ENCODE measurements at places on chromosomes 2 and 18.
A peak's percentile ranks its signal among the peaks of the same experiment; 100 is the strongest.

GRCh38 chr2:239762655-239763269 is 262.4 kb downstream of the NDUFA10 start:
- DNase-seq = no peak

DNA sequence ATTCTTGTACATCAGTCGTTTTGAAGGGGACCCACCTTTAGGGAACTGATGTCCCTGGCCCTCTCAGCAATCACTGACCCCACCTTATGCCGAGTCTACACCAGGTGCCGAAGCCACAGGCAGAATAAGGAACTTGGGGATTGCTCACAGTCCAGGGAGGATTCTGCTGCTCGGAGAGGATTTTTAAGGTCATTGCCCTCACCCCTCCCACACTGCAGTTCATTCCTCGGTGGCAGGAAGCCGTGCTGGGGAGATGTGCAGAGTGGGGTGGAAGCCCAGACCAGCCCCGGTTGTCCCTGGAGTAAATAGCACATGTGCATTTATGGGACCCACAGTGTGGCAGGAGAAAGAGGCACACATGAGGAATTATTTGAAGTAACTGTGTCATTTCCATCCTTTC is 50.4 kb downstream of the PLB1 start:
- no peak for DNase-seq

DNA sequence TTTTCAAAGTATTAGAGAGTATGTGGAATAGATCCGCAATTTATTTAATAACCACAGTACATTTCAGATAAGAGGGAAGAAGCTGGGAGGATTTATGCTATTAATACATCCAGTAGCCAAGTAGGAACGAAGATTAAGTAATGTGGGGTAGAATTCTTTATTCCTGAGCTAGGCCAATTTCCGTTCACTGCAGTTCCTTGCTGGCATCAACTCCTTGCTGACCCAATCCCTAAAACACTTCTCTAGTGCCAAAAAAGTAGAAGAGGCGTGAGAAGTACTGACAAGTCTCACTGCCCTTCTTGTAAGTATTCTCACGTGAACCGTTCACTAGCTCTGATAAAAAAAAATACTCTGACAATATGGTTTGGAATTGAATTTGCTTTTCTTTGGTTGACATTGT is 211.4 kb downstream of the EPHA4 start:
- DNase-seq = no peak

- no peak for DNase-seq
Measured at GRCh38 chr18:2009942-2010697, 561.2 kb downstream of the METTL4 start.

GRCh38 chr2:54936766-54937165 is 113.5 kb downstream of the RTN4 start:
- DNase-seq = peak; percentile 86

DNA sequence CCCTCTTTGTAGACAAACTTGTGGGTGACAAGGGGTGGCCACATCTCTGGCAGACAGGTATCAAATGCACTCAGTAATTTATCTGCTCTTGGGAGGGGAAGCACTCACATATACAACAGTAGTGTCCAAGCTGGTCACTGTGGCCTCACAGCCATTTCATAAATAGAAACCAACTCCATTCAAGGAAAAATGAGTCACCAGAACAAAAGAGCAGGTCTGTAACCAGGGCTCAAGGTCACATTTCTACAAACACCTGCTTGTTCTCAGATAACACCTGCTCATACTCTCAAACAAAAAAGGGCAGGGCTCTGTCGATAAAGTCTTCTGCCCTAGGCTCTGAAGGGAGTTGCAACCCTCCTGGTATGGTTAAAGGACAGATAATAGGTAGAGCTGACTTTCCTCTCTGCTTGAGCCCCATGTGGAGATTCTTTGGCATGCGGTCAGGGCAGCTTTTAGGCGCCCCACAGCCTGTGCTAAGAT is 459.0 kb downstream of the BCL11A start:
- peak; percentile 28 for DNase-seq

DNA sequence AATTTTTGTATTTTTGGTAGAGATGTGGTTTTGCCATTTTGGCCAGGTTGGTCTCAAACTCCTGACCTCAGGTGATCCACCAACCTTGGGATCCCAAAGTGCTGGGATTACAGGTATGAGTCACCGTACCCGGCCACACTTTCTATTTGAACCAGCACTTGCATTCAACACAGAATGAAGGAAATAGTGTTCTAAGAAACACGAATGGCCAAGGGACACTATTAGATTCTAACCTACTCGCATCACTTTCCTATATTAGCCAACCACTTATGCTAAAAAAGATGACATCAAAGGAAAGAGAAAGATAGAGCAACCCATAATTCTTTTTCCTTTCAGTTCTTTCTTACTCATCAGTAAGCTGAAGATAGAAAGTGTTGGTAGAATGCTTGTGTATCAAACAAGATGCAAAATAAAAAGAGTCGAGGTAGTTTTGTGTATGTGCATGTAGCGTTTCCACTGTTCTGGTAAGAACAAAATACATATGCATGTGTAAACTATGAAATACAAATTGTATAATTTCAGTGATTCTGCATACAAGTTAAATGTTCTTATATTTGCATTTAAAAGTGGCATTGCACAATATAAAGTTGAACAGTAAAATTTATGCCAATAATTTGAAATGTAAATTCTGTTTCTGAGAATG is 247.6 kb downstream of the CDCA7 start:
- DNase-seq = no peak

DNA sequence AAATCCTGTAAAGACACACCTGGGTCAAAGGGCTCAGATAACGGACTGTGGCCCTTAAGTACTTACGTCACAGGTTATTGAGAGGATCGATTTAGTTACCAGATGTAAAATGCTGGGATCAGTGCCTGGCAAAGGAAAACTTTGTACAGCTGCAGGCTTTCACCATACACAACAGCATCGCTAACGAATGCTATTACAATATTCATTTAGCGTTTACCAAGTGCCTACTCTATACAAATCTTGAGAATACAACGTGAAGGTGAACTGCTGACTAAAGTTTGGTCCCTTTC is 619 bp upstream of the MSH6 start:
- peak; percentile 41 for DNase-seq

DNA sequence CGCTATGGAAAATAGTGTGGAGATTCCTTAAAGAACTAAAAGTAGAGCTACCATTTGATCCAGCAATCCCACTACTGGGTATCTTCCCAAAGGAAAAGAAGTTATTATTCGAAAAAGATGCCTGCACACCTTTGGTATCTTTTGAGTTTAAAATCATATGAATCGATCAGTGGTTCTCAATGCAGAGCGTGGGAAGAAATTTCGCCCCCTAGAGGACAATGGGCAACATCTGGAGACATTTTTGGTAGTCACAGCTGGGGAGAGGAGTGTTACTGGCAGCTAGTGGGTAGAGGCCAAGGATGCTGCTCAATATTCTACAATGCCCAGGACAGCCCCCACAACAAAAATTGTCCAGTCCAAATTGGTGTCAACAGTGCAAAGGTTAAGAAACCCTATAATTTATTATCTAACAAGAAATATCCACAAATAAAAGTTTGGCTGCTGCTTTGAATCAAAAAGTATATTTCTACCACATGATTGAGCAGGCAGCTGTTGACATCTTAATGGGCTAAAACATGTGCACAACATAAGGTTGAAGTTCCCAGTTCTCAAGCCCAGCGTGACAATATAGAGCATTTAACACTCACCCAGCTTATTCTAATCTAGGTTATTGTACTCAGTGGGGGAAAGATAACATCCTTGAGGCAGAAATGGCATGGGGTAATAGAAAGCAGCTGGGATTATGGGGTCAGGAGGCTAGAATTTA is 425.7 kb downstream of the LRATD1 start:
- DNase-seq = no peak

All from NCI-H1105 treated with DMSO at 0.1 percent for 48 hours (cell line).